Femur (tissue), 1 donor: ENCODE measurements at places on chromosomes 5 and 9.

GRCh38 chr9:136793086-136793946 is 2.2 kb downstream of the TMEM141 start:
- DNase-seq = no peak

GRCh38 chr9:18324928-18325745 is 148.8 kb upstream of the ADAMTSL1 start:
- no peak for DNase-seq

GRCh38 chr9:87882627-87883026 is at the start of gene SPATA31E1:
Gene SPATA31E1 (plus strand): TSS chr9:87882877. CDS start chr9:87882892, 15 bp downstream.
- DNase-seq = peak; percentile 15

DNA sequence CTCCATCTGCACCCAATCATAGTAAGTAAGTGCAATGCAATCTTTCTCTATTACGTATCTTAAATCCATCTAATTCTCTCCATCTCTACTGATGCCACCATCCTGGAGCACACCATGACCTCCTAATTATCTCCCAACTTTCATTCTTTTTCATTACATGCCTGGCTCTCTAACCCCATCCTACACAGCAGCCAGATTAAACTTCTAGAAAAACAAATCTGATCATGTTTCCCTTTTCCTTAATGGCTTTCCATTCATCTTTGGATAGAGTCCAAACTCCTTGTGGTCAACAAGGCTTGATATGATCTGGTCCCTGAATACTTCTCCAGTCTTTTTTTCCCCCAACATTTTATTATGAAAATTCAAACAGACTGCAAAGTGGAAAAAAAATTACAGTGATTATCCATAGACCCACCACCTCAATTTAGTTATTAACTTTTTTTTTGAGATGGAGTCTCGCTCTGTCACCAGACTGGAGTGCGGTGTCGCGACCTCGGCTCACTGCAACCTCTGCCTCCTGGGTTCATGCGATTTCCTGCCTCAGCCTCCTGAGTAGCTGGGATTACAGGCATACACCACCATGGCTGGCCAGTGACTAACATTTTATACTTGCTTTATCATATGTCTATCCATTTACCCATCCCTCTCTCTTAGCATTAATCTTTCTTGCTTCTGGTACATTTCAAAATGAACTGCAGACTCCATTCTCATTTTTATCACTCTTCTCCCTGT is 5.2 kb downstream of the PPP2R2B start:
- DNase-seq = no peak

GRCh38 chr9:97930972-97931371 is 7.0 kb downstream of the HEMGN start:
- DNase-seq = no peak
